Adipocyte (in vitro differentiated cells): ENCODE measurements at places on chromosomes 2 and 18.

- DNase-seq, result no peak
These were observed 70.0 kb downstream of the MYO3B start for GRCh38 chr2:170247882-170248393.

DNA sequence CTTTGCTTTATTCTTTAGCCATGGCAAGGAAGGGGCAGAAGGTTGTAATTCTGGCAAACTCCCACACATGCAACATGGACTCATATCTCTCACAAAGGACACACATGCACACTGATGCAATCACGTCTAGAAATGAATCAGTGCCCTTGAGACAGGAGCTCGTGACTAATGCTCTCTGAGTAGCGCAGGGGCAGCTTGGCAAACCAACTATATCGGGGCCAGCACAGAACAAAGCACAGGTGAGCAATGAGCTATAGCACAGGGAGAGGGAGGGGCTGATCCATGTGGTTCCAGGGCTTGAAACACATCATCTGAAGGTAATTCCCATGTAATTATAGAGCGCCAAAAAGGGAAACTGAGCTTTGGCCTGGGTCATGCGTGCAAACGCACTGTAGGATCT is 165.2 kb upstream of the KLF7 start:
- DNase-seq, result peak; percentile 96

- DNase-seq, result no peak
These were observed 12.4 kb downstream of the RALB start for GRCh38 chr2:120265006-120265405.

DNA sequence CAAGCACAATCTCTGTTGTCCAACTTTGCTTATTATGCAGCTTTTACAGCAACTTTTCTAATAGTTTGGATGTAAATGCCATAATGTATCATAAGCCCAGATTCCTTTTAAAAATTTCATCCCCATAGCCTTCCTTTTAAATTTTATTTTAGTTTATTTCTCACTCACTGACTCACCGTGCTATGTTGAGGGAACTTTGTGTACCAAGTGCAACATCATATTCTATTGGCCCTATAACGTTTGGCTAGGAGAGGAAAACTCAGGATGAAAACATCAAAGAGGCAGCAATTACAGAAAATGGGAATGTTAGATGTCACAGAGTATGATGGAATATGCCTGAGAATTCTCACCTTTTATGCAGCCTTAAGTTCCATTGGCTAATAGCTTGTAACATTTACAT is 135.5 kb downstream of the LCLAT1 start:
- DNase-seq, result no peak

DNA sequence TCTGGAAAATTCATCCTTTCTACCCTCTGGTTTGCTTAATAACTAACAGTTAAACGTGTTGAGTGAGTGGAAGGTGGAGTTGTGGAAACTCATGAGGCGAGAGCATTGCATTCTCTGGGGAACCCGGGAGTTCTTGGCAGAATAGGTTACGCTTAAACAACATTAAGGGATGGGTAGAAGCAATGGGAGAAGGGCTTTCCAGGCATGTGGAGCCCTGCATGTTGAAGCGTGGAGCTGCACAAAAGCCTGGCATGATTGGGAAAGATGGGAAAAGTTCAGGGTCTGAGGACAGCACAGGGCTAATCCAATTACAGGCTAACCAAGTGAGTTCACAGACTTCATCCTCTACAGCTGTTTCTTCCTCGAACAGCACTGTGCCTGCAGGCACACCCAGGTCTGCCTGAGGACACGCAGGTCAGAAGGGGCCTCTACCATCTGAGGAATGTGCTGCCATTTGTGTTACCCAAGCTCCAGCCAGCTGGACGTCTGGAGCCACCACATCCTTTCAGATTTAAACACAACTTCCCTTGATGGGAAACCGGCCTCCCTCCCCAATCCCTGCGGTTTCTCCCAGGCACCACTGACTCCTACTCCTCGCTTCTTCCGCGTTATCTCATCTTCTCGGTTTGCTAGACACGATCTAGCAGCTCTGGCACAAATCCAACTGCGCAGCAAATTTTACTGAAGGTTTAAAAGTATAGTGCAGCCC is 164.2 kb downstream of the ANTXR1 start:
- DNase-seq, result peak; percentile 93

DNA sequence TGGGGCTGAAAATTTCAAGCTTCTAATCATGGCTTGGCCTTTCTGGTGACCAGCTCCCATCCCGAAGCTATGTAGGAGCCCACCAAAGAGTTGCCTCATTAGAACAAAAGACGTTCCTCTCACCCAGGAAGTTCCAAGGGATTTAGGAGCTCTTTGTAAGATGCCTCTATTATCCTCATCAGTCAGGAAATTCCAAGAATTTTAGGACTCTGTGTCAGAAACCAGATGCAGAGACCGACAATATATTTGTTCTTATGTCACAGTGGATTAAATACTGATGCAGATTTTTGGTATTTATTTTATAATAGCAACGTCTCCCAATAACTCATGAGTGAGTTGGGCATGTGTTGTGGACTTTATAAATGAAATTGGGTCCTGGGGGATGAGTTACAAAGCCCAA is 91.8 kb upstream of the SKOR2 start:
- no peak for DNase-seq

DNA sequence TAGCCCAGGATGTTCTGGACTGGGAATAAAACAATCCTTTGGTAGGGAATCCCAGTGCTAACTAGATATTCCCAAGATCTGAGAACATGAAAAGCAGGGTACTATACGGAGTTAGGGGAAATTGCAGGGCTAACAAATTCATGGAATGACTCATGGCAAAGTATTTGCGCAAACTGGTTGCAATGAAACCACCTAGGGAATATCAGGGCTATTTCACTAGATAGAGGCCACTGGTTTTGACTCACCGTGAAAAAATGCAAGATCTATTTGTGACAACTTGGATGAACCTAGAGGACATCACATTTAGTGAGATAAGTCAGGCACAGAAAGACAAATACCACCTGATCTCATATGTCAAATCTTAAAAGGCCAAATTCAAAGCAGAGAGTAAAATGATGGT is 233.3 kb downstream of the MBD2 start:
- peak; percentile 20 for DNase-seq

DNA sequence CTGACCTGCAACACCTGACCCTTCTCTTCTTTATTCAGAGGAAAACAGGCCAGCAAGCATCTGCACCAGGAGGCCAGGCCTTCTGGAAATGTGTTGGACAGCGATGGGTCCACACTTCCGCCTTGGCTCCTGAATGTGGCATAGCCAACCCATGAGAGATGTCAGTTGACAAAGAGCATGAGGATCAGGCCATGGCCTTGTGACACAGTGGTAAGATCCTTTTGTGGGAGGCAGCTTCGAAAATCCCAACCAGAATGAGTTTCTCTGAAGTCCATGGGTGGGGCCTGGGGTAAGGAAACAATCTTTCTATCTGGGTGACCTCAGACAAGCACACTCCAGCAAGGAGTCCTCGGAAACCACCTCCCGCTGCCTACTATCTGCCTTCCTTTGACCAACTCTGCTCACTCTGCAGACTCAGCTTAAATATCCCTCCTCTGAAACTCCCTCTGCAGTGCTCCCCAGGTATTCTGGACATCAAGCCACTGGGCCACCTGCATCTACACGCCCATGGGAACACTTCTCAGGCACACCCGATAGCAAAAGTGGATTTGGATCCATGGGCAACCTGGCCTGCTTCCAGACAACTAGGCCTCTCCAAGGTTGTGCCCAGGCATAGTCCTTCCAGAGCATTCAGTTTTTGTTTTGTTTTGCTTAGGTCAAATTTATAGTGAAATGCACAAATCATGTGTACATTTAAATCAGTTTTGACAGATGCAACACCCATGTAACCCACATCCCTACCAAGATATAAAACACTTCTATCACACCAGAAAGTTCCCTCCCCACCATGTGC is 3.6 kb upstream of the SH2D6 start:
- DNase-seq, result no peak

GRCh38 chr2:199778655-199779054 is 72.3 kb downstream of the FTCDNL1 start:
- no peak for DNase-seq

DNA sequence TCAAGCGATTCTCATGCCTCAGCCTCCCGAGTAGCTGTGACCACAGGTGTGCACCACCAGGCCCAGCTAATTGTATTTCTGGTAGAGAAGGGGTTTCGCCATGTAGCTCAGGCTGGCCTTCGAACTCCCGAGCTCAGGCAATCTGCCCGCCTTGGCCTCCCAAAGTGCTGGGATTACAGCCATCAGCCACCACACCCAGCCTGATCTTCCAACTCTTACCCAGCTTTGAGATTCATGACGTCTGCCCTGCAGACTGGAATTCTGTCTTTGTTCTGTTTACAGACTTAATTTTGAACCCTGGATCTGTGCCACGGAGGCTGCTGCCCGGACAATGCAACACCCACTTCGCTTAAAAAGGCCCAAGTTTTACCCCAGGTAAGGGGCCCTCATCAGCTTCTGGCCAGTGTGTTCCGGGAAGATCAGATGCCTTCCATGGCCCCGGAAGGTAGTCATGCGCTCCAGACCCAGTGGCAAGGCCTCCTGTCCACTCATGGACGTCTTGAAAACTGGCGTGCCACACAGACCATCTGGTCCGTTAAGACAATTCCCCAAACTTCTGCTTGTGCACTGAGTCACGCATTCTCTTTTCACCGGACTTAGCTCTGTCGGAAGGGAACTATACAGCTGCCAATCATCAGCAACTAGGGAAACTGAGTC is 5.5 kb downstream of the PXDN start:
- no peak for DNase-seq

DNA sequence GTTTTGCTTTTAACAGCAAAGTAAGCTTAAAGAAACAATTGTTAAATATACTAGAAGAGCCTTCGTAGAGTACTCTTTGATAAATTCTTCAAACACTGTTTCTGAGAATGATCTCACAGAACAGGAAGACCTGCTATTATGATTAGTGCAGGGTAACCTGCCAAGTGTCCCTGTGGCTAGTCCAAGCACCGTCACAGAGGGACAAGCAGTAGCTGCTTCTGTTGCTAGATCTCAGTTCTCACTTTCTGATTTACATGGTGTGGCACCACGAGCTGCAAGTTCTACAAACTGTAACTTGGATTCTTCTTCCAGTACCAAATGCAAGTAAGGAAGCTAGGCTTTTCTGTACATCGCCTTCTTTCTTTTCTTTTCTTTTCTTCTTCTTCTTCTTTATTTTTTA is 121.5 kb downstream of the PIEZO2 start:
- DNase-seq, result no peak

- DNase-seq, result peak; percentile 44
These were observed 3.2 kb downstream of the STK17B start for GRCh38 chr2:196168181-196168580.

DNA sequence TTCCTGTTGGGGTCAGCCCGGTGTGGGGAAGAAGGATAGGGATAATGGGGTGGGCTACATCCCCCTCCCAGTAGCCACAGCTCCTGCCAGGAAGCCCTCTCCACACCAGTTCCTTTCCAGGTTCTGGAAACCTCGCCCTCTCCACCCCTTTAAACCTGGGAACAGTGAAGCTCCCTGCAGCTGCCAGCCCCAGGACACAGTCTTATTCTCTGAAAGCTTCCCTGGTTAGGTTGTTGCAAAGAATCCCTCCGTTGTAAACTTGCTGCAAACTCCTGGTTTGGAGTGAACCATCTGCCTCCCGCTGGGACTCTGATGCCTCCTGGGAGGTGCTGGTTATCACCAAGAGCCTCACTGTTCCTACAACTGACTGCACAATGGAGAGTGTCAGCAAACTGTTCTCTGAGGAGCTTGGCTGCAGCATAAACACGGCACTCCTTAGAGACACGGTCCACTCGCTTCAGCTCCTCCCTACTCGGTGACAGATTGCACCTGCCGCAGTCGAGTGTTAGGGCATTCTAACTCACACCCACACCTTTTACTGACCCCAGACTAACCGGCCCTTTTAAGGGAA is 261.8 kb upstream of the RAB6C start:
- no peak for DNase-seq

DNA sequence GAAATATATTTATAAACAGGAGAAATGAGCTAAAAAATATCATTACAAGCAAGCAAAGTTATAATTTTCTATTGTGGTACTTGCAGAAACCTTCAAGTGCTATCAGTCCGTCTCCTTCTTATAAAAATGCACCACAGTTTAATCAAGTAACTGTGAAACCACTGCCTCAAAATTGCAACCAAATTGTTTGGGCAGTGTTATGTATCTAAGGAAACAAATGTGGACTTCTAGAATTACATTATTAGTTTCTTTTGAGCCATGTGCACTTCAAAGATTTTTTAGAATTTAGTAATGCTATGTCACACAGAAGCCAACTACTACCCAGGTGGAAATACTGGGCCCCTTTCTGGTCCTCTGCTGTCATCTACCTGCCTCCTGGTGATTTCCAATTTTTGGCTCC is 495.6 kb downstream of the NYAP2 start:
- peak; percentile 34 for DNase-seq

GRCh38 chr2:108449410-108450130 is 564 bp downstream of the GCC2 start:
- peak; percentile 63 for DNase-seq

DNA sequence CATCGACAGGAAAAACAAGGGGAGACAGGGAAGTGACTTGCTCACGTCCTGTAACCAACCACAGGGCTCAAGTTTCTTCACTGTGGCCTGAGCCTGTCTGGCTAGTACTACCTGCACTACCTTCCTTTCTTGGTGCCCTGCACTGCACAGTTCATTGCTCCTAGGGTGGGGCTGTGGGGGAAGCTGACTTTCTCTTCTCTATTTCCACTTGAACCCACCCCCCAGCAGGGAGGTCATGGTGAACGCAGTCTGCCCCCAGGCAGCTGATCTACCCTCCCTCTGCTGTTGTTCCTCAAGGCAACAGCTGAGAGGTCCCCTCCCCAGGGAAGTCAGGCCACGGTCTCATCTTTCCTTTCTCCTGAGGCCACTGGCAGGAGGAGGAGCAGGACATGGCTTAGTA is 532.1 kb downstream of the SOX11 start:
- no peak for DNase-seq

DNA sequence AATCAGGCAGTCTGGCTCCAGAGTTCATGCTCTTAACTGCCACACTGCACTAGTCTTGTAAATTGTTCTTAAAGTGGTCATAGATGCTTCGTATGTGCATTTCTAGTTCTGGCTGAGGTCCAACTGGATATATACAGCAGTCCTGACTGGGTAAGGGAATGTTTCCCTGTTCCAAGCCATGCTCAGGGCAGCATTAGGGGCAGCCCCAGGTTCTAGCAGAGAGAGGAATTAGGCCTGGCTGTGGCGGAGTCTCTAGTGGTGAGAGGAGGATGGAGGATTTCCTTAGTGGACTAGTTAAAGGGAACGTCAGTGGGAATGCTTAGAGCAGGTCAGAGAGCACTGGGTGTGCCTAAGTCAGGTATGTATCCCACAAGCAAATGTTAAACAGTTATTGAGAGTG is 28.0 kb downstream of the UBE2E3 start:
- no peak for DNase-seq

- DNase-seq, result no peak
These were observed 1761.2 kb upstream of the CELF4 start for GRCh38 chr18:39326772-39327171.
